ENCODE measurements at places on chromosomes 5 and 9.

DNA sequence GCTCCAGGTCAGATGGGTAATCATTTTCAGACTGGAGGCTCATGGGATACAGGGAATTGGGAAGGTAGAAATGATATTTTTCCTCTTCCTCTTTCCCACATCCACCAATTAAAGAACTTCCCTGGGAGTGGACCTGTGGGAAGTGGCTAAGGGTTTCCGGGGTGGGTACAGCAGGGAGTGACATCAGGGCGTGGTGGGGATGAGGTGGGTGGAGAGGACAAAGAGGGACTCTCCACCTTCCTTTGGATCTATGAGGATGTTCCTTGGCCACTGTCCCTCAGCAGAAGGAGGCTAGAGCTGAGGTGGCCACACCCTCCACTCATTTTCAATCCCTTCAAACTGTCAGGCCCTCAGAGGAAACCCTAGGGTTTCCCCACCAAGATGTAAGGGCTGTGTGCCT lies 54.7 kb downstream of the IRF1 start:
- DNase-seq = no peak

DNA sequence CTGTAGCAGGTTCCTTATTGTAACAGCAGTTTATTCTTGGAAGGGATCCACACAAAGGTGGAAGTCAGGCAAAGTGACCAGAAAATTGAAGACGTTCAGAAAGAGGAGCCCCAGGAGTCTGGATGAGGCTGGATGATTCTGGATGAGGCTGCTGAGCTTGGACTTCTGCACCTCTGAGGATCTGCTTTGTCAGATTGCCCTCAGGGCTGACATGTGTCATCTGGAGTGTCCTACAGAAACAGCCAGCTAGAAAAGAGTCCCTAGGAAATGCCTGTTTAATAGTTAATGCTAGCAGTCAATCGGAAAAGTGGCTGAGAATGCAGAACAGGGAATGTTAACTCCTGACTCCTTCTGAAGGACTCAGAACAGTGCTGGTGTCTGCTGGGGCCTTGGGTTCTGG lies 236.4 kb downstream of the LRRC70 start:
- DNase-seq = no peak

GRCh38 chr9:135819905-135820304 lies 87.4 kb downstream of the CAMSAP1 start:
- DNase-seq = no peak

DNA sequence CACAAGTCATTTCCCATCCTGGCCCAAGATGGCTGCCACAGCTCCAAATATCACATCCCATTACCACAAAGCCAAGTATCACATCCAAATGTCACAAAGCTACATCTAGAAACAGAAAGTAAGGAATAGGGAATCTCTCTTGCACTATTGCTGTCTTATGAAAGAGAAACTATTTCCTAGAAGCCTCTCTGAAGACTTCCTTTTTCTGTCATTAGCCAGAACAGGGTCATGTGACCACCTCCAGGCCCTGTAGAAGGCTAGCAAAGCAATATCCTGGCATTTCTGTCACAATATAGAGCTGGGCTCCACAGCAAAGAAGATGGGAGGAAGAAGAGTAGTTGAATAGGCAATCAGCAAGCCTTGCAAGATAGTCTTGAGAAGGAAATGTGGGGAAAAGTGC lies 99.2 kb downstream of the SH3TC2 start:
- DNase-seq = no peak

- no peak for DNase-seq
Measured at GRCh38 chr5:60829490-60830266, 14.4 kb downstream of the ELOVL7 start.

GRCh38 chr5:136890431-136891148 lies 525.2 kb upstream of the TRPC7 start:
- DNase-seq = no peak
